ENCODE measurements at places on chromosomes 11 and 22. TPM values are rescaled to one million over a fixed set of nuclear protein-coding genes. Genes with fewer than 3 reads are reported as not detected.

Gene CXCR5
- total RNA-seq: not detected

Gene NPTXR
- 0.32 TPM for total RNA-seq

Gene ANO3
- 0.04 TPM for total RNA-seq

Gene PDGFB
- total RNA-seq: 69.0 TPM

Gene MYO7A
- 0.18 TPM for total RNA-seq

Gene NXPE2
- not detected for total RNA-seq

Gene FAT3
- under 0.01 TPM for total RNA-seq

Gene CNTN5
- total RNA-seq: not detected

Gene CBLIF
- not detected for total RNA-seq

Gene OR52N4
- not detected for total RNA-seq

Gene XKR3
- total RNA-seq: not detected
